Spinal cord (tissue), 10 donors: ENCODE measurements at places on chromosomes 3 and 15. TPM values are rescaled to one million over a fixed set of nuclear protein-coding genes. Genes with fewer than 3 reads are reported as not detected.

The ATP13A4 gene
- 26.4 TPM for total RNA-seq

The DIS3L gene
- total RNA-seq: 46.8 TPM

The TMOD3 gene
- total RNA-seq: 43.0 TPM

The TNNC1 gene
- 17.9 TPM for total RNA-seq

The SST gene
- total RNA-seq: 53.5 TPM

The GRM7 gene
- total RNA-seq: 9.6 TPM

The ZNF80 gene
- 0.06 TPM for total RNA-seq

The ARPP21 gene
- 41.0 TPM for total RNA-seq

The C3orf20 gene
- total RNA-seq: 0.06 TPM

The ALDH1L1 gene
- 19.9 TPM for total RNA-seq

- no peak for DNase-seq
Measured at GRCh38 chr15:39183164-39183881, 397.6 kb upstream of the THBS1 start.

DNA sequence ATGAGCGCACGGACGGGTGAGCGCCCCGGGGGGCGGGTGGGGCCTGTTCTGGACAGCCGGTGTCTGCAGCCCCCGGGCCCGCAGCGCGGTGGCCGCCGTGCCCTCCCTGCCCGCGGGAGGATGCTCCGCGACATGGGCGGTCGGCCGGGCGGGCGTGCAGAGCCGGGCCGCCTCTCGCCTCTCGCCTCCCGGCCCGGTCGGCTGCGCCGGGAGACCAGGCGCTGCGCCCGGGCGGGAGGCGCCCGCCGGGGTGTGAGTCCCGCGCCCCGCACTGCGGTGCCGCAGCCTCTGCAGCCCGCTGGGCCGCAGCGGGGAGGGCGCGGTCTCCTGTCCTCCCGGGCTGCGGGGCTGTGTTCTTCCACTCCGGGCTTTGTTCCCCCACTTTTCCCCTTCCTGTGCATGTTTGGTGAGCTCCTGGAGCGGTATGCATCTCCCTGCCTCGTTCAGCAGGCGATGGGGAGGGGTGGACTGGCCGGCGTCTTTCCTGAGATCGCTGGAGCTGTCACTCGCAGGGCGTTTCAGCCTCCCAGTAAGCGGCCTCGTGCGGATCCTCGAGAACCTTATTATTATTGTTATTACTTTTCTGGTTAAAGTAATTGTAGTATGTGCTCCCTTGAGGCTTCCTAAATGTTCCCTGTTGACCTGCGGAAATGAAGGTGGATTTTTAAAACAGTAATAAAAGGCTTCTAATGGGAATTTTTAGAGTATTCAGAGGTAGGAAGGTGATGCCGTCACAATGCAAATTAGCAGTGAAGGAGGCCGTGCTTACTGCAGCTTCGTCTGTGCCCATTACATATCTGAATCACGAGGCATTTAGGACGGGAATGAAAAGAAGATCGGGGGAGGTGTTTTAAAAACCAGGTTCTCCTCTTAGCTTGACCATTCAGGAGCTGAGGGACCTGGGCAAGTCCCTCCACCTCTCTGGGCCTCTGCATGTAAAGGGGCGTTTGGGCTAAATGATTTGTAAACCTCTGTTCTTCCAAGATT is 593 bp downstream of the TMOD2 start:
- no peak for DNase-seq

DNA sequence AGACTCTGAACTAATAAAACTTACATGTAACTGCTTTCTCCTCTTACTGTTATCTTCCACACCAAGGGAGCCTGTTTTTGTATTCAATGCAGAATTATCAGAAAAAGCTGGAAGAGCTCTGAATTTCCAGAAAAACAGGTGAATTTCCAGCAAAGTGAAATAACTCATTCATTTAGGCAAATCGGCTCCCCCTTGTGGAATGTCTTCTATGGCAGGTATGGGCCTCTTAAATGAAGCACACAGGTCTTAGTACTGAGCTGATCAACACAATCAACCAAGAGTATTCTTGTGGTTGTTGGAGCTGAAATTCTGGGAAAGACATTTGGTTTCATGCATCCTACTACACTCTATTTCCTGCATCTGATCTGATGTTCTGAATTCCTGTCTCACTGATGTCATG is 31.0 kb upstream of the PTPRG start:
- peak; percentile 77 for DNase-seq

DNA sequence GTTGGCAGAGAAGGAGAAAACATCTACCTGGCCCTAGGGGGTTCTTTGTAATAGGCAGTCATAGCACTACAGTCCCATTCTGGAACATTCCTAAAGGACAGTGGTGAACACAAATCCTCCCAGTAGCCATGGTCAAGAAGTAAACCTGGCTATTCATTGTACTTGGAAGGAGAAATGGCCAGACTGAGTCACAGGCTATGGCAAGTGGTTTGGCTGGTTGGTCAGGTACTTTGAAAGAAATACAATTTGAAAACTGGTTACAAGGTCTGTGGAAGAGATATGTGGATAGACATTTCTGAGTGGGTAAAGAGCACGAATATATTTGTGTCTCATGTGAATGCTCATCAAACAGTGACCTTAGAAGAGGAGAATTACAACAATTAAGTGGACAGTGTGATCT is 33.0 kb upstream of the FAN1 start:
- DNase-seq: no peak

GRCh38 chr3:71111784-71112440 is 471.6 kb downstream of the FOXP1 start:
- DNase-seq: no peak

DNA sequence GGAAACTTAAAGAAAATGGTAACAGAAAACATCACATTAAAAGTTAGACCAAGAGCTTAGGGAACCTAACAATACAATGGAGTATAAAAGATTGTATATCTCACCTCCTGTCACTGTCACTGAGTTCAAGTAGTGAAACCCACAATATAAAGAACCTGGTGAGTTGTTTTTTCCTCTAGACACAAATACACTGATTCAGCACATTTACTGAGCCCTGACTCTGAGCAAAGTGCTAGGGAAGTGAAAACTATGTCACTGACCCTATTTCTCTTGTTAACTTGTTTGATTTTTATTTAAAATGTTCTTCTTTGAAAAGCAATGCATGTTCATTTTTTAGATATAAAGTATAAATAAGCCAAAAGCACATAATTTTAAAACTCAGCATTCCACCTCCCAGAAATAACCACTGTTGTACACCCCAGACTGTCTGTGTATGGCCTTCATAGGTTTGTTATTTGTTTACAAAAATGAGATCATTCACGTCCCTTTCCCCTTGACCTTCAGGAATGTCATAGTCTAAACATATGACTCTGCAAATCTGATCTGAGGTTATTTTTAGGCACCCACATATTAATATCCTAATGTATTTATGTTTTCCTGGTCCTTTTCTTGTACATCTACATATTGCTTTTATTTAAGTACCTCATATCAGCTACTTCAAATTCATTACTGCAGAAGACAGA is 69.2 kb upstream of the CSTA start:
- DNase-seq: no peak

DNA sequence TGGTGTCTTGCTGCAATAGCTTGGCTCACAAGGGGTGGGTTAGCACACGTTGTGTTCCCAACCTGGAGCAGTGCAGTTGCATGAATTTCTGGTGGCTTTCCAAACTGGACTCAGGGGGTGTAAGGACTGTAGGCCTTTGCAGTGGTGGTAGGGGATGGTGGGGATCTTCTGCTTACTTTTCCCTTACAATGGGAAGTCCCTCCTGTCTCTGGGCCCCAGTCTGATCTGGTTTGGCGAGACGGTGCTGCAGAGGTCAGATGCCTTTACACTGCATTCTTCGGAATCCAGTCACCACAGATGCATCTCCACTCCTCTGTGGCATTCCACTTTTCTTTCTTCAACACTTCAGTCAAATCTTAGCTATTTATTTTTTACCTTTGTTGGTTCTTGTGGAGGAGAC is 132.1 kb downstream of the DOCK3 start:
- DNase-seq: no peak

- DNase-seq: no peak
Measured at GRCh38 chr15:31171731-31172130, 70.2 kb upstream of the TRPM1 start.

DNA sequence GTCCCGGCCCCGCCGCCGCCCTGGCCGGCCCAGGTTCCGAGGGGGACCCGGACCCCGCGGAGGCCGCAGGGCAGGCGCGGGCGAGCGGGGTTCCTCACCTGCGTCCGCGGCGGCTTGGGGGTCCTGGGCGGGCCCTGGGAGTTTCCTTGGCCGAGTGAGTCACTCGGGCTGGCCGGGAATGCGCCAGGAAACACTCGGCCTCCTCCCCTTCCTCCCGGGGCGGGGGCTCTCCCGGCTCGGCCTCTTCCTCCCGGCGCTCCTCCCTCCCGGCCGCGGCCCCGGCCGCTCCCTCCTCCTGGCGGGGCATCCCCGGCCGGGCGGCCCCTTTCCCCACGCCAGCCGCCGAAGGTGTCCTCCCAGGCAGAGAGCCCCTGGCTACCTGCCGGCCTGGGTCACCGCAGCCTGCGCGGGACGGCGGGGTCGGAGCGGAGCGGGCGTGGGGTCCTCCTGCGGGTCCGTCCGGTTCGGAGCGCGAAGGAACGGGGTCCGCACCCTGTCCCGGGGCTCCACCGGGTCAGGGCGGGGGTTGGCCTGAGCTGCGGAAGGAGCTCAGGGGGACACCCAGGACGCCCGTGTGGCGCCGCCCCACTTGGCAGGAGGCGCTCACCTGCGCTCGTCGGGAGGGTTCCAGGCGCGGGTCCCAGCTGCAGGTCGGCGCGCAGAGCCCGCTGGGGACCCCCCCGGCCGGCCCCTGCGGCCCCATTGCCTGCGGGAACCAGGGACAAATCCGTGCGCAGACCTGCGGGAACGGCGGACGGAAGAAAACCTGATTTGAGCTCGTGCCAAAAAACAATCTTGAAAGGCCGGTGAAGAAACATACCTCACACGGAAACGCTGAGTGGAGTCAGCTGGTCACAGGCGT is at the start of gene CYFIP1:
TSS of gene CYFIP1 (minus strand) at position 180 of the 862 bp plus-strand sequence. CDS start 33,083 bp downstream, outside the sequence.
- no peak for DNase-seq

- no peak for DNase-seq
Measured at GRCh38 chr3:45204136-45204535, 22.0 kb downstream of the TMEM158 start.

DNA sequence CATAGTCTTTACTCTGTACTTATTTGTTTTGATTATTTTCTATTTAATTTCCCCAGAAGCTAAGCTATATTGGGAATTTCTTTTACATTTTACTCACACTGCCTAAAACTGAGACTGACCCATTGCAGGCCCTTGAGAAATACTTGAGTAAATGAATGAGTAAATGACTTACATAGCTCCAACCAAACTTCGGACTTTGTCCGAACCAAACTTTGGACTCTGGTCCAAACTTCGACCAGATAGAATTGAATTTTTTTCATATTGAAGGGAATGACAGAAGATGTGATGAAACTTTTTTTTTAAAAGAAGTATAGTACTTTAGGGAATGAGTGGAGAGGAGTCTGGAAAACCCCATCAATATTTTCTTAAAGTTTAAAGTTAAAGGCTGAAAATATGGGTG is 75.6 kb upstream of the MYRIP start:
- no peak for DNase-seq

DNA sequence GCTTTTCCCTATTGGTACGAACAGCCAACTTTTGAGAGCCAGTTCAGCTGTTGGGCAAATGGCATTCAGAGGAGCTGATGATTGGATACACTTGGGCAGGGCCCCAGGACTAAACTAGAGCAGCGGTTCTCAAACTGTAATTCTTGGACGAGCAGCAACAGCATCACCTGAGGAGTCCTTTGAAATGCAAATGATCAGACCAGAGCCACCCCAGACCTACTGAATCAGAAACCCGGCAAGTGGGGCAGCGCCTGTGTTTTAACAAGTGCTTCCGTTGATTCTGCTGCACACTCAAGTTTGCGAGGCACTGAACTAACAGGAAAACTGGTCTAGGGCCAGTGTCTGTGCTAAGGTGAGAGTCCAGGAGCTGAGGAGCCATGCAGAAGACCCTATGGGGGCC is 239.7 kb downstream of the UACA start:
- no peak for DNase-seq

DNA sequence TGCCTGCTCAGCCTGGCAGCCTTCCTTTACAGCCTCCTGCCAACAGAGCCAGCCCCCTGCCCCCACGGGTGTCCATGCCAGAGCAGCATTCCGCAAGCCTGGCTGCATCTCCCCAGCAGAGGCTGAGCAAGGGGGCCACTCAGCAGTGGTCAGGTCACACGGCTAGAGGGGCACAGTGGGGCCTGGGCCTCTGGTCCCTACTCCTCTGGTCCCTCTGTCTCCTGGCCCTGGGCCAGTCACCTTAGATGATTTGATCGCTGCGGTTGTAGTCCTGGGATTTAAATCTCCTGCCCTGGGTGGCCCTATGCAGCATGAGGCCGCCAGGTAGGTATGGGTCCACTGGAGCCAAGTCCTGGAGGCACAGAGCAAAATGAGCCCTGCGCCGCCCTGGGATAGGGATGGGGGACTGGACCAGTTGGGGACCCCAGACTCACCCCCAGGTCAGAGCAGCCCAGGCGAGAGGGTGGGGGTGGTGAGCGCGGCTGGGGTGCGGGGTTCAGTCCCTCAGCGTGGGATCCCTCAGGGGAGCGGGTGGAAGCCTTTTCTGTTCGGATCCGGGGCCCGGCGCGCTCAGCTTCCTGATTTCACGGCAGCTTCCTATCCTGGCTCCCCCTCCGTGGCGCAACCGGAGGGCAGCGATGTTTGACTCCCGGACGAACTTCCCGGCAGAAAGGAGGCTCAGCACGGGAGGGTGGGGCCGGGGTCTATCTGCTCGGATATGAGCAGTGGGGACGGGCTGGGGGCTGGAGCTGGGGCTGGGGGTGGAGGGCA is at the start of gene ZBTB47:
TSS of gene ZBTB47 (plus strand) at position 138 of the 771 bp plus-strand sequence. CDS start 4,659 bp downstream, outside the sequence.
- no peak for DNase-seq

GRCh38 chr3:51559411-51559888 is 20.9 kb downstream of the RAD54L2 start:
- DNase-seq: peak; percentile 90

- no peak for DNase-seq
Measured at GRCh38 chr3:87798567-87798947, 260.2 kb downstream of the CGGBP1 start.

DNA sequence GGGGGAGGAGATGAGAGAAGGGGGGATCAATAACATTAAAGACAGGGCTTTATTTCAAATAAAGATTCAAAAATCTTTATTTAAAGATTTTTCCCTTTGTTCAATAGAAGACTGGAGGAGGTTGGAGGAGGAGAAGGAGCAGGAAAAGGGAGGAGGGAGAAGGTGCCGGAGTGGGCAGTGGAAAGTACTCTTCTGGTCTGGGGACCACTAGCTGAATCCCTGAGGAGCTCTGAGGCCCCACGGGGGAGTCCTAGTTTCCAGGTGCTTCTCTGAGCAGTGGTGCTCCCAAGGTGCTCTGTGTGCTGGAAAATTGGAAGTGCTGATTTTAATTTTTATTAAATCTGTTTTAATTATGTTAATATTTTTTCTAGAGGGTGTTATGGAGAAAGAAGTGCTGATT is 19.4 kb upstream of the SEMA4B start:
- no peak for DNase-seq

DNA sequence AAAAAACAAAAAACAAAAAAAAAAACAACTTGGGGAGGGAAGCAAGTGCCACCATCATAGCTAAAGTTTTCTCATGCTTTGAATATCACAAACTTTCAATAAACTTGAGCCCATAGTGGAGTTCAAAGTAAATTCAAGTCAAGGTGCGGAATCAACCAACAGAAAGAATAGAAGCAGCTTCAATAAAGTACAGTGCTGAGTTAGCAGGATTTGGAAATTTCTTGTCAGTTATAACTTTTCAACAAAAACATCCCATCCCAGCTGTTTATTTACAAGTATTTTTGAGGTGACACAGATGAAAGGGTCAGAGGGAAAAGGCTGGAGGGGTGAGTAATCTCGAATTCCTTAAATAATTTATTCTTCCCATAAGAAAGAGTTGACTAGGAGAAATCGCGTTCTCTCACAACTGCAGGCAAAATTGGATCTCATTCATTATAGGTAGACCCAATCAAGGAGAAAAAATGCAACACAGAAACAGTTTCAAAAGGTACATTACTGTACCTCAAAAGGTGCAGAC is 477.4 kb upstream of the RASGRP1 start:
- DNase-seq: no peak
